T-helper 17 cell (primary cell): ENCODE measurements at places on chromosomes 3 and 15.

DNA sequence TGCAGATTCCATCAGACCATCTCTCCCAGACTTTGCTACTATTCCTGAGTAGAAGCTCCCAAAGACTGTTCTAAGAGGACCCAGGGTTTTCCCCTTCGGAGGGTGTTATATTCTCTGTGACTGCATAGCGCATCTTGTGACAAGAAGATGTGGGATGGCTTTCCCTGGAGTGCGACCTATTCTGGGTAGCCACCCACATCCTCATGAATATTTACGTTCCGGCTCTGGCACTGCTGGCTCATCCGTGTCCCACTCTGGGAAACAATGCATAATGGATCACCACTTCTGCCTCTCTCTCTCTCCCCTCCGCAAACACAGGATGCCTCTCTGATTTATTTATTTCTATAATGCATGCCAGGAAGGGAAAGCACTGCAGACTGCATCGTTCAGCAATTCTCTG, 166.1 kb downstream of the PYDC2 start:
- DNase-seq = no peak

GRCh38 chr3:7709376-7710082, 792.1 kb upstream of the LMCD1 start:
- no peak for DNase-seq

DNA sequence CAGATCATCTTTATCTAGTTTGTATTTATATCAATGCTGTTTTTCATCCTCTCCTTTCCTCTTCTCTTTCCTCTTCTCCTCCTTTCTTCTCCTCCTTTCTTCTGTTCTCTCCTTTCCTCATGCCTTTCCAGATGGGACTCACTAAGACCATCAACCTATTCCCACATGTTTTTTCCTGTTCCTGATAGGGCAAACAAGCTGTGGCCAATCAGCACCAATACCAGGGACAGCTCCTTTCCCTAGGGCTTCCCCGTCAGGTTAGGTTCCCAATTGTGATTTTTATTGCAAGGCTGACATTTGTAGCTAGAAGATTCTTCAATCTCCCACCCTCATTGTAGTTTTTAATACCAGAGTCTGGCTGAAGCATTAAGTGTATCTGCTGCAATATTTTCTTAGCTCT, 76.3 kb upstream of the COL8A1 start:
- no peak for DNase-seq

- DNase-seq = no peak
These were observed 241.4 kb downstream of the EDEM1 start for GRCh38 chr3:5428607-5429516.

DNA sequence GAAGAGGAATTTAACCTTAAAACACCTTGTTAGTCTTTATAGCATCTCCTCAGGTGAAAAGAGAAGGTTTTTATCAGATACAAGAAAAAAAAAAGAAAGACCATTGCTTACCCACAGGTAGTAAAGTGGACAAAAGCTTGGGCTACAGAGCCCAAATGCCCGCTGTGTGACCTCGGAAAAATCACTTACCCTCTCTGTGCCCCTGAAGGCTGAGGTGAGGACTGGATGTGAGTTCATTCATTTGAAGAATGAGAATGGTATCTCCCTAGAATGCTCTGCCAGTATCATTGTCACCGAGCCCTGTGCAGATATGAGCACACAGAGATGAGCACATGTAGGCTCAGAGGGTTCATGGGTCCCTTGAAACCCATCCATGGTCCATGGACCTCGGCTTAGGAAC, 17.6 kb upstream of the FAM240A start:
- no peak for DNase-seq

- no peak for DNase-seq
These were observed 75.1 kb downstream of the GRM7 start for GRCh38 chr3:6935970-6936369.

DNA sequence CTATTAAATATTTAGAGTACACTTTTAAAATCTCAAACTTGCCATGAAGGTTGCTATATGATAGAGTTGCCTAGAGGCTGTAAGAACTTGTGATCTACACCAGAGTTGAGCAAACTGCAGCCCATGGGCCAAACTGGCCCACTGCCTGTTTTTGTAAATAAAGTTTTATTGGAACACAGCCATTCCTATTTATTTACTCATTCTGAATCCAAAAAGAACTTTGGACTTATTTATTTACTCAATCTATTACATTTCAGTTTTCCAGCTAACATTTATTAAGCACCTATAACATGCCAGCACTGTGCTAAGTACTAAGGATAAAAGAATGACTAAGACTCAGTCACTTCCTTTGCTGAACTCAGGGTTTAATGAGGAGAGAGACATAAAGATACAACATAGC, 403.6 kb downstream of the ERC2 start:
- DNase-seq = no peak
